Vagina (tissue), 2 donors: ENCODE measurements at places on chromosomes 4 and X.
A peak's percentile ranks its signal among the peaks of the same experiment; 100 is the strongest.

GRCh38 chr4:26076000-26076587 is 162.1 kb downstream of the SMIM20 start:
- no peaks in the 10 kb centered on the region for H3K36me3 ChIP-seq
- H3K4me3 ChIP-seq, result no peak overlapping the region
- no peaks in the 10 kb centered on the region for H3K27me3 ChIP-seq
- H3K27ac ChIP-seq, result no peak overlapping the region
- no peaks in the 10 kb centered on the region for H3K4me1 ChIP-seq

- no peaks in the 10 kb centered on the region for H3K36me3 ChIP-seq
- DNase-seq, result no peak
- no peaks in the 10 kb centered on the region for H3K4me1 ChIP-seq
- H3K27me3 ChIP-seq, result no peaks in the 10 kb centered on the region
- H3K27ac ChIP-seq, result no peak overlapping the region
These were observed 500.7 kb downstream of the ZNF674 start for GRCh38 chrX:46044486-46044885.

DNA sequence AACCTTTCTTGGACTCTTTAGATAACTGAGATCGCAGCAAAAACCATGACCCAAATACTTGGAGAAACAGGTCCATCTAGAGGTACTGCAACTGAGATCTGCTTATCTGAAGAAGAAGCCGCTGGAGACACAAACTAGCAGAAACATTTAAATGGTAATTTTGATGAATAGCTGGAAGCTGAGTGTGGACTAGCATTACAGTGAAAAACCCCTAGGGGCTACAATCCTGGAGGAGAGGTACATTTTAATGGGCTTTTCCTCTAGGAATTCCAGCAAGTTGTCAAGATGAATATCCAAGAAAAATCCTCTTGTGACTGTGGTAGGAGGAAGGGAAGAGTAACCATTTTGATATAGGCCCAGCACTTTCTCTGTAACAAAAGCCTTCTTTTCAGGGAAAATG is 592.5 kb upstream of the GRIA3 start:
- H3K36me3 ChIP-seq, result no peaks in the 10 kb centered on the region
- no peaks in the 10 kb centered on the region for H3K4me1 ChIP-seq
- no peak for DNase-seq
- no peak overlapping the region for H3K4me3 ChIP-seq
- no peaks in the 10 kb centered on the region for H3K27me3 ChIP-seq

DNA sequence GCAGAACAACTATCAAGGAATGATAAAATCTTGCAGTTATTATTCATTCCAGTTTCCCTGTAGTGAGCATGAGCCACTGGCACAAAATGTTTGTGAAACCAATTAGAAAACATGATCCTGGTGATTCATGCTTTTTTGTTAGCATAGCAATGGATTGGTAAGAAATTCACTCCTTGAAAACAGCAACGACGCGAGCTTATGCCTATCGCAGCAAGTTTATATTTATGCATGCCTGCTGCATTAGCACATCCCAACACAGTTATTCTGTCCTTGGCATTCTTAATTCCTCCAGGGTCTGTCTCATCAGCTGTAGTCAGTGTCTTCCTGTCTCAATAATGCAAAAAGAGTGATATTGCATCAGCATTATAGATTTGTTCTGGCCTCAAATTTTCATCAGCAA is 975.9 kb downstream of the STIM2 start:
- no peak overlapping the region for H3K4me3 ChIP-seq
- DNase-seq, result no peak
- H3K4me1 ChIP-seq, result no peaks in the 10 kb centered on the region
- no peak overlapping the region for H3K27ac ChIP-seq
- H3K36me3 ChIP-seq, result no peaks in the 10 kb centered on the region
- H3K27me3 ChIP-seq, result no peaks in the 10 kb centered on the region

DNA sequence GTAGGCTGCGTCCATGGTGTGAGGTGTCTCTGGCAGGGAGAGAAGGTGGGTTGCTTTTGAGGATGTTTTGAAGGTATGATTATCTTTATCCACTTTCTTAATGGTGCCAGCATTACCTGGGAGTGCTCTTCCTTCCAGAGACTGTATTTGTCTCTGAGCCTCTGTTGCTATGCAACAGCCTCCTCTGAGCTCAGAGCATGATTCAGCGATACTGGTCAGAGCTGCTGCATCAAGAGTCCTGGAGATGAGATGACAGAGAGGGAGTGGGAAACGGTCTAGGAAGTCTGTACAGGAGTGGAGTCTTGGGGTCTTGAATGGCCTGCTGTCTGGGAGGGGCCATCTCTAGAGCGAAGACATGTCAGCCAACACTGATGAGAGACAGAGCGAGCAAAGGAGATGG is 104.4 kb upstream of the RAB40AL start:
- H3K36me3 ChIP-seq, result no peaks in the 10 kb centered on the region
- no peaks in the 10 kb centered on the region for H3K27me3 ChIP-seq
- DNase-seq, result no peak
- H3K4me3 ChIP-seq, result no peak overlapping the region
- no peak overlapping the region for H3K27ac ChIP-seq

- no peaks in the 10 kb centered on the region for H3K27me3 ChIP-seq
- DNase-seq, result no peak
- no peak overlapping the region for H3K27ac ChIP-seq
- no peaks in the 10 kb centered on the region for H3K36me3 ChIP-seq
- H3K4me1 ChIP-seq, result no peaks in the 10 kb centered on the region
These were observed 273.5 kb upstream of the HS3ST1 start for GRCh38 chr4:11701966-11702725.

DNA sequence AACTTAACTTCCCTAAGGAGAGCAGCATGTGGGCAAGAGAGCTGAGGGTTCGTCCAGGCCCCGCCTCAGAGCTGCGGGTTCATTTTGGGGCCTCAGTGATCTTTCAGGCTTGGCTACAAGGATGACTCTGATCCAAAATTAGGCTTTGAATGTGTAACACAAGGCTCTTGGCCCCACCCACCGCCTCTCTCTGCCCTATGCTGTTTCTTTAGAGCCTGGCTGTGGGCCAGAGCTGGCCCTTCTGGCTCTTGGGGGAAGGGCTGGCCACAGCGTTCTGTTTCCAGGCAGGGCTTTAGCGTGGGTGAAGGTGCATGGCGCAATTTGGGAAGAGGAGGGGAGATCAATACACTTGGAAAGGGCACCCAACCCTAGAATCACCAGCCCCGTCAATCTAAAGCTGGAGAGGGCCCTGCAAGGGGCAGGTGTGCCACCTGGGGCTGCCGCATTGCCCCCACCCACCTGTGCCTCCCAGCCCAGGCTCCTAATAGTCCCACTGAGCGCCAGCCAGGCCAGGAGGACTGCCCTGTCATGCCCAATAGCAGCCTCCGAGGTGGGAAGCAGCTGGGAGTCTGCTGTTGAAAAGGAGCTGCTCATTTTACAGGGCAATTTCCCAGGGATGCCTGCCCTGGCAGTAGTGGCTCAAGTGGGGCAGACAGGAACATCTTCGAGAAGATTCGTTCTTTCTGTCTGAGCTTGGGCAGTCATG is 84.5 kb upstream of the MAML3 start:
- H3K36me3 ChIP-seq, result no peaks in the 10 kb centered on the region
- H3K4me3 ChIP-seq, result peak overlapping the region; percentile 23
- H3K27ac ChIP-seq, result peak overlapping the region; percentile 81
- no peaks in the 10 kb centered on the region for H3K27me3 ChIP-seq
- peaks cover 43% of the 10 kb centered on the region for H3K4me1 ChIP-seq

DNA sequence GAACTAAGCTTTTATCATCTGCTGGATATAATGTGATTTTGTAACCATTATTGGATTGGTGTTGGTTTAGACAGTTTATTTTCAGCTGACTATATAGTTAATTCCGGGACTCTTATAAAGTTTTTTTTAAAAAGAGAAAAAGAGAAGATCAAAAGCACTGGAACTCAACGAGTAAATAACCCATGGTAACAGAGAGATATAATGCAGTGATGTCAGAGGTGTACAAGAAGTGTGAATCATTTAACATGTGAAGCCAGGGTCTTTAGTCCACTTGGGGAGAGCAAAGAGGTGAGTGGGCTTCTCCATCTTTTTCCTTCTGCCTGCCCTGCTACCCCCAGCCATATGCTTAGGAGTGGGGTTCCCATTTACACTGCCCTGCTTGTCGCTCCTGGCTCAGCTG is 3.2 kb downstream of the TMEM165 start:
- no peak overlapping the region for H3K4me3 ChIP-seq
- no peaks in the 10 kb centered on the region for H3K27me3 ChIP-seq
- H3K4me1 ChIP-seq, result peaks cover 41% of the 10 kb centered on the region
- H3K27ac ChIP-seq, result peak overlapping the region; percentile 99

- H3K27ac ChIP-seq, result no peak overlapping the region
- H3K4me1 ChIP-seq, result no peaks in the 10 kb centered on the region
- H3K36me3 ChIP-seq, result no peaks in the 10 kb centered on the region
- no peak overlapping the region for H3K4me3 ChIP-seq
These were observed 1060.6 kb downstream of the STIM2 start for GRCh38 chr4:27921231-27921630.

GRCh38 chr4:96228463-96228862 is 388.6 kb downstream of the PDHA2 start:
- no peak for DNase-seq
- H3K36me3 ChIP-seq, result no peaks in the 10 kb centered on the region

DNA sequence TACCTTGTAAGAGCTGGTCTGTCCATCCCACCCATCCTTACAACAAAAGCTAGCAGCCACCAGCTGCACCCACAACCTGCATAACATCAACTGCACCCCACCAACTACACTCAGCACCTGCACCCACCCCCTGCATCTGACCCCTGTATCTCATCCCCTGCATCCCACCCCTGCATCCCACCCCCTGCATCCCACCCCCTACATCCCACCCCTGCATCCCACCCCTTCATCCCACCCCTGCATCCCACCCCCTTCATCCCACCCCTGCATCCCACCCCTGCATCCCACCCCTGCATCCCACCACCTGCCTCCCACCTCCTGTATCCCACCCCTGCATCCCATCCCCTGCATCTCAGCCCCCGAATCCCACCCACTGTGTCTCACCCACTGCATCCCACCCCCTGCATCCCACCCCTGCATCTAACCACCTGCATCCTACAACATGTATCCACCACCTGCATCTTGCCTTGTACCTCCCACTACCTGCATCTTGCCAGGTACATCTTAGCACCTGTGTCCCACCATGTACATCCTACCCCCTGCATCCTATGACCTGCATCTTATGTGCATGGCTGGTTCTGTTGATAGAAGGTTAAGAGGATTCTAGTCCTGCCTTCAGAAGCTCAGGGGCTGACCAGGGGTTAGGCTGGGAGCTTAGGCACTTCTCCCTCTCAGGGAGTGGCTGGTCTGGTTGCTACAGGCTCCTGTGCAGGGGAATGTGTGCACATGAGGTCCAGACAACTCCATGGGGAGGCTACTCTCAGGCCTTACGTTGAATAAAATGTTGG is 9.4 kb downstream of the TMEM271 start:
- H3K27ac ChIP-seq, result no peak overlapping the region
- H3K27me3 ChIP-seq, result no peaks in the 10 kb centered on the region
- no peak overlapping the region for H3K4me3 ChIP-seq
- no peaks in the 10 kb centered on the region for H3K36me3 ChIP-seq
- DNase-seq, result no peak

DNA sequence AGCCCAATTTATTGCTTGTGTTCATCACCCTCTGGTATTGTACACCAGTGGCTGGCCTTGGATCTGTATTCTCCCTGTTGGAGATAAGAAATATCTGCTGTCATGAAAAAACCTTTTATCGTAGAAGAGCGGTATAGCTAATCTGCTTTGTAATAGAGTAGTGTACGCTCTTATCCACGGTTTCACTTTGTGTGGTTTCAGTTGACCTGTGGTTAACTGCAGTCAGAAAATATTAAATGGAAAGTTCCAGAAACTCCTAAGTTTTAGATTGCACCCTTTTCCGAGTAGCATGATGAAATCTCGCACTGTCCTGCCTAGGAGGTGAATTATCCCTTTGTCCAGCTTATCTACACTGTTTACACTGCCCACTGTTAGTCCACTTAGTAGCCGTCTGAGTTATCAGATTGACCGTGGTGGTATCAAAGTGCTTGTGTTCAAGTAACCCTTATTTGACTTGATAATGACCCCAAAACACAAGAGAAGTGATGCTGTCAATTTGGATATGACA is 42.4 kb downstream of the KDM6A start:
- DNase-seq, result no peak
- H3K4me3 ChIP-seq, result no peak overlapping the region
- H3K27me3 ChIP-seq, result no peaks in the 10 kb centered on the region
- H3K27ac ChIP-seq, result no peak overlapping the region
- peaks cover 59% of the 10 kb centered on the region for H3K4me1 ChIP-seq

DNA sequence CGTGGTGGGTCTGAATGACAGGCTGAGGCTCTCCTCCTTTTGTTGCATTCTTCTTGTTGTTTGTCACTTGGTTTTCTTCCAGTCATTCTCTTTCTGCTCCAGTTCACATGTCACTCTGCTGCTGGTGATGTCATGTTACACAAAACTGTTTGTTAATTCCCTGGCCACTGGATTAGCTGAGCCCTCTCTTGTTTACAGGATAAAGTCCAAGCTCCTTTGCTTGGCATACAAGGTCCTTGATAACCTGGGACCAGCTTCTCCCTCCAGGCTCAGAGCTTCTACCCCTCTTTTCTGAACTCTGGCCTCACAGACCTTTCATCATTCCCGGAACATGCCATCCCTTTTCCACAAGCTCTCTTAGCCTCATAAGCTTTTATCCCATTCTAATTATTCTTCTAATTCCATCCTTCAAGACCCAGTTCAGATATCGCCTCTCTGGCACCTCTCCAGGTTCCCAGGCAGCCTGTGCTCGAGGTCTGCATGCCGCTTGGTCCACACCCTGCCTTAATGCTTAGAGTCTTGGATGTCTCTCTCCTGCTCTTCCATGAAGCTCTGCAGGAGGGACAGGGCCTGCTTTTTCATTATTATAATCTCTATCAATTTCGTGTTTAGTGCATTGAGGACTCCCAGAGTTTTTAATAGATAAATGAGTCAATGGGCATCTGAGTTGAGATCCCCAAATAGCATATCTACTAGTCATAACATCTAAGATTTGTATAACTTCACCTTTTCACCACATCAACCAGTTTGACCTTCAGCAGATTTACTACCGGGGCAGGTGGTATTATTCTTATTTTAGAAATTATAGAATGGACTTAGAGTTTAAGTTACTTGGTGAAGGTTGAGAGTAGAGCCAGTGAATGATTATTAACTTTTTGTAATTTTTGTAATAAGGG is 98.7 kb downstream of the TMEM131L start:
- H3K27me3 ChIP-seq, result no peaks in the 10 kb centered on the region
- DNase-seq, result no peak
- H3K36me3 ChIP-seq, result no peaks in the 10 kb centered on the region
- H3K4me1 ChIP-seq, result peaks cover 10% of the 10 kb centered on the region
- H3K4me3 ChIP-seq, result no peak overlapping the region

DNA sequence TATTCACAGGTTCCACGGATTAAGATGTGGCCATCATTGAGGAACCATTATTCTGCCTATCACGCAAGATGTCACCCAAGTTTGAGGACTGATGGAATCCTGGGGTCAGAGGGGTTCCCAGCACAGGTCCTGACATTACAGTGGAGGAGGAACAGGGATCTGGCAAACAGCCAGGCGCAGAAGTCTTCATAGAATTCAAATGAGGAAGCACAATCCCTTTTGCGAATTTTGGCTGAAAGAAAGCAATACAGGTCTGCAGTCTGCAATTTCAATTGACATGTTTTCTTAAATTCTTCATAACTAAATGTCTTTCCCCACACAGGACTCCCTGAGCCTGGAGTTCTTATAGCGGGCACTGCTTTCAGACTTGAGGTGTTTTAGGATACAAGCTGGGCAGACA is 14.5 kb downstream of the DOCK11 start:
- no peak for DNase-seq
- H3K27me3 ChIP-seq, result no peaks in the 10 kb centered on the region

- H3K27ac ChIP-seq, result no peak overlapping the region
- no peak overlapping the region for H3K4me3 ChIP-seq
- H3K36me3 ChIP-seq, result no peaks in the 10 kb centered on the region
These were observed 127.6 kb upstream of the ETNPPL start for GRCh38 chr4:108890484-108890881.
